Foreskin keratinocyte (primary cell): ENCODE measurements at places on chromosomes 11 and 22. TPM values are rescaled to one million over a fixed set of nuclear protein-coding genes. Genes with fewer than 3 reads are reported as not detected.

Gene SLC22A8
- total RNA-seq: not detected in 2 replicates

Gene GAB4
- total RNA-seq: not detected in 2 replicates

Gene PLAAT2
- total RNA-seq: 0.20 TPM in 1 of 2 replicates, not detected in the other

Gene MAPK11
- total RNA-seq: 4.6 and 6.3 TPM in 2 replicates

Gene GALNT18
- total RNA-seq: 35.1 and 36.0 TPM in 2 replicates

Gene KCTD17
- 19.6 and 24.7 TPM in 2 replicates for total RNA-seq

Gene NRIP3
- total RNA-seq: 2.2 and 3.3 TPM in 2 replicates

Gene RIBC2
- total RNA-seq: 1.7 and 2.3 TPM in 2 replicates

Gene HORMAD2
- total RNA-seq: not detected in 2 replicates

Gene KCNJ5
- 0.95 and 3.8 TPM in 2 replicates for total RNA-seq

Gene NRXN2
- not detected in 2 replicates for total RNA-seq

Gene API5
- 113 and 122 TPM in 2 replicates for total RNA-seq
